ENCODE measurements at places on chromosomes 5 and 9.

DNA sequence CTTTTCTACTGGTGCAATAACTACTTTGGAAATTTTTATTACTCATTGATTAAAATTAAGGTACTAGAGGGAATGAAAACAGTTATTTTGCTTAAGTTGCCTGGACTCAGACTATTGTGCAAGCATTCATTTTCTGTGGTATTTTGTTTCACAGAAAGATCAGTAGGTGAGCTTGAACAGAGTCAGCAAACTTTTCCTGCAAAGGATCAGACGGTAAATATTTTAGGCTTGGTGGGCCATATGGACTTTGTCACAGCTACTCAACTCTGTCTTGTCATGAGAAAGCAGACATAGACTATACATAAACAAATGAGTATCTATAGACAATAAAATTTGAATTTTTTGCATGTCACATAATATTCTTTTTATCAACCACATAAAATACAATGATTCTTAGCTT, 1036.4 kb downstream of the NR2F1-AS1 start:
- no peak for DNase-seq

GRCh38 chr5:149397530-149397929, 18.4 kb upstream of the IL17B start:
- no peak for DNase-seq

DNA sequence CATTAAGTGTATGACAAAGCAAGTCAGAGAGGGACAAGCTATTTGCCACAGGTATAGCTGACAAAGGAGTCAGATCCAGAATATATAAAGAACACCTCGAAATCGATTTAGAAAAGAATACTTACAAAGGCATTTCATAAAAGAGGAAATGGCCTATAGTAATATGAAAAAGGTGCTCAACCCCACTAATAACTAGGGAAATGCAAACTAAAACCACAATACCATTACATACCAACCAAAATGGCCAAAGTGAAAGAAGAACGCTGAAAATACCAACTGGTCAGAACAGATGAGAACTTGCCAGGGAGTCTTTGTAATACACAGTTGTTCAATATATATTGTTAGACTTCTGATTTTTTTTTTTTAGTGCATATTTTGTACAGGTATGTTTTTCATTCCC, 152.9 kb downstream of the CDC42SE2 start:
- DNase-seq: no peak

- DNase-seq: no peak
Measured at GRCh38 chr9:27310582-27310981, 13.6 kb upstream of the EQTN start.

DNA sequence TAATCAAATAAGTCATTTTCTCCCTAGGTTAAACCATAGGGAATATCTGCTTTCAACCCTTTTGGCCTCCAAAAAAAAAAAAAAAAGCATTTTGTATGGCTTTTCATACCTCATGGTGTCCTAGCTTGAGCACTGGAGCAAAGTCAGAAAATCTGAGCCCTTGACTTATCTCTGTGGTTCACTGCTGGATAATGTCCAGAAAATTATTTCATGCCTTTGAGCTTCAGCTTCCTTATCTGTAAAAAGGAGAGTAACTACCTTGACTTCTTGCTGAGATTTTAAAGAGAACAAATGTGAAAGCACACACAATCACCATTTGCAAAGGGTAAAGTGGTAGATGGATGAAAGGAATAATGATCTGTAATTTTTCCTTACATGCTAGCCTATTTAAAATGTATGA, 165.9 kb downstream of the ALDH1A1 start:
- DNase-seq: no peak

- no peak for DNase-seq
Measured at GRCh38 chr5:60161340-60161934, 267.9 kb upstream of the PDE4D start.

GRCh38 chr9:92986176-92987119, 39.1 kb downstream of the FGD3 start:
- DNase-seq: no peak

- no peak for DNase-seq
Measured at GRCh38 chr9:90007516-90008440, 403.0 kb downstream of the GADD45G start.

DNA sequence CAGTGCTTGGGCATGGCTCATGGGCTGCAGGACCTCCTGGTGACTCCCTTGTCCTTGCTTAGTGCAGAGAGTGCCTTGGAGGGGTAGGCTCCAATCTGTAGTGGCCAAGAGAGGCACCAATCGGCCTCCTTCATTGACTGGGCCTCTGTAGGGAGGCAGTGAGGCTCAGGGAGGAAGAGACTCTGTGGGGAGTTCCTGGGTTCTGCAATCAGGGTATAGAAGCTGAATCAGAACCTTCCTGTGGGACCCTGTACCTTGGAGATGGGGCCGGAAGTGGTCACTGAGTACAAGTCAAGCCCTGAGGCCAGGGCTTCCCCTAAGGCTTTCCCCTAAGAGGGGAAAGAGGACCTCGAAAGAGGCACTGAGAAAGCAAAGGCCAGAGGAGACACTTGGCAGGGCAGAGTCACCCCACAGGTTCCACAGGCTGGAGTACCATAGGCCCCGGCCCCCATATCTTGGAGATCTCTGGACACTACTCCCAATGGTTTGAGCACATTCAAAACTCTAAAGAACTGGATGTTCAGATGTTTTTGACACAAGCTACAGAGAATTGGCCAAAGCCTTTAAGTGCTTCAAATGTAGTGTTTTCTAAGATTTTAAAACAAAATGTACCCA, 190.5 kb downstream of the HSPA4 start:
- no peak for DNase-seq

DNA sequence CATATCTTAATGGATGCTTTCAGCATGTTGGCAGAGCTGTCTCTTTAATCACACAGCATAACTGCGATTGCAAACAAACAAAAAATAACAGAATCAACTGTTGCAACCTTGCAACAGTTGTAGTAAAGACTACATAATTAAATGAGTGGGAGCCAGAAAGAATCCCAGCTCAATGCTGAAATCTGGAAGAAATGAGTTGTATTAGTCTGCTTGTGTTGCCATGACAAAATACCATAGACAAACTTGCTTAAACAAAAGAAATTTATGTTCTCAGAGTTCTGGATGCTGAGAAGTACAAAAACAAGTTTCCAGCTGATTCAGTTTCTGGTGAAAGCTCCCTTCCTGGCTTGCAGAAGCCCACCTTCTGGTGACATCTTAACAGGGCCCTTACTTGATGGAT, 260.9 kb upstream of the TUSC1 start:
- DNase-seq: no peak

DNA sequence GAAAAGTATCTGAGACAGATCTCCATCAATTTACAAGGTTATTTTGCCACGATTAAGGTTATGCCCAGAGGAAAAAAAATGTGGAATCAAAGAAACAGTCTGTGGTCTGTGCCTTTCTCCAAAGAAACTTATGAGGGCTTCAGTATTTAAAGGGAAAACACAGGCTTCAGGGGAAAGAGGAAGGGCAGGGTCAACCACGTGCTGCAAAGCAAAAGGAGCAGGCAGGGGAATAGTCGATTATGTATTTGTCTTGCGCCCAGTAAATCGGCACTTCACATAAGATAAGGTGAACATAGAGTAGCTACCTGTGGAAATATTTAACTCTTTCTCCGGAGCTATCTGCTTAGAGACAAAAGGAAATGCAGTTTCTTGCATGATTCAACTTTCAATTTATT, 343.7 kb downstream of the RAB3C start:
- no peak for DNase-seq

DNA sequence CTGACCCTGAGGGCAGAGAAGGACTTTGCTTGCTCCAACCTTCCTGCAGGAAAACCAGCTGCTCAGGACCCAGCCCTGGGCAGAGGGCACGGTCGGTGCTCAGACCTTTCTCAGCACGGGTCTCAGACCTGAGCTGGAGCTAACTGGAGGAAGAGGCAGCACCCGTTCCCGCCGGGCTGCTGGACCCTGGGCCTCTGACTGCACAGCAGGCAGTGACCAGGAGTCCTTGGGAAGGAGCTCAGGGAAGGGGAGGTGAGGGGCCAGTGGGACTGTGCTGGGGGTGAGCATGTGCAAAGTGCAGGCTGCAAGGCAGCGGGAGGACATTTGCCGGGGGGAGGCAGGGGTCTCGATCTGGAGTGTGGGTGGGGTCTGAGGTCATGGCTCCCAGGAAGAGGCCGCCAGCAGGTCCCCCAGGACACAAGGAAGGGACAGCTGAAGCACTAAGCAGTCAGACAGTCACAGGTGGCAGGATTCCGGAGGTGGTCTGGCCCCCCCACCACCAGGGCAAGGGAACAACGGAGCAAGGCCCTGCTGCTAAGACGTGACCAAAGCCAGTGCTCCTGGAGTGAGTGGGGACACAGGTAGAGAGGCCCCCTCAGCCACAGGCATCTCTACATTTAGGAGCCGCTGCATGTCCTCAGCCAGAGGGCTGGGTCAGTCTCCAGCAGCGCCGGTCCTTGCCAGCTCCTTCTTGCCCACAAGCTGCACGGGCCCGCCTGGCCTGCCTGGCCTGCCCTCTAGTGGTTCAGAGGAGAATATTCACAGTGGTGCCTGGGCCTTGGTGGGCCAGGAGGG, 4.8 kb upstream of the DPM2 start:
- peak; percentile 39 for DNase-seq

GRCh38 chr9:110303133-110303532, 34.5 kb downstream of the TXNDC8 start:
- no peak for DNase-seq

GRCh38 chr5:129406440-129406839, 53.7 kb upstream of the ADAMTS19 start:
- DNase-seq: no peak

- no peak for DNase-seq
Measured at GRCh38 chr9:34098307-34098706, 28.2 kb downstream of the DCAF12 start.

- no peak for DNase-seq
Measured at GRCh38 chr5:88058625-88059024, 210.0 kb downstream of the TMEM161B start.

DNA sequence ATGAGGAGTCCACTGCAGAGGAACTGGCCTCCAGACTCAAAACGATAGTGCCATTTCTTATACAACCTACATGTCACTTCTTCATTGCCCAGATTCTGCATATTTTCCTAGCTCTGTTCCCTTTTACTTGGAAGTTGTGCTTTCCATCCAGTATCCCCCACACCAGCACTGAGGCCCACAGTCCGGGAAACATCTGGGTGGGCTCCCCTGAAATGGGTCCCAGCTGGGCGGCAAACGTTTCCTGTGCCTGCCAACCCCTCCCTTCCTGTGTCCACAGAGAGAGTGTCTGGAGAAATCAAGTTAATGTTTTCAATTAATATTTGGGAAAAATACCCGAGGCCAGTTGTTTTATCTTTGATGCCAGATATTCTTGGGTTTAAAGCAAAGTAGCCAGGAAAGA, 111.8 kb downstream of the COL23A1 start:
- DNase-seq: no peak

GRCh38 chr5:151156507-151157420, 815 bp downstream of the ANXA6 start:
- no peak for DNase-seq

DNA sequence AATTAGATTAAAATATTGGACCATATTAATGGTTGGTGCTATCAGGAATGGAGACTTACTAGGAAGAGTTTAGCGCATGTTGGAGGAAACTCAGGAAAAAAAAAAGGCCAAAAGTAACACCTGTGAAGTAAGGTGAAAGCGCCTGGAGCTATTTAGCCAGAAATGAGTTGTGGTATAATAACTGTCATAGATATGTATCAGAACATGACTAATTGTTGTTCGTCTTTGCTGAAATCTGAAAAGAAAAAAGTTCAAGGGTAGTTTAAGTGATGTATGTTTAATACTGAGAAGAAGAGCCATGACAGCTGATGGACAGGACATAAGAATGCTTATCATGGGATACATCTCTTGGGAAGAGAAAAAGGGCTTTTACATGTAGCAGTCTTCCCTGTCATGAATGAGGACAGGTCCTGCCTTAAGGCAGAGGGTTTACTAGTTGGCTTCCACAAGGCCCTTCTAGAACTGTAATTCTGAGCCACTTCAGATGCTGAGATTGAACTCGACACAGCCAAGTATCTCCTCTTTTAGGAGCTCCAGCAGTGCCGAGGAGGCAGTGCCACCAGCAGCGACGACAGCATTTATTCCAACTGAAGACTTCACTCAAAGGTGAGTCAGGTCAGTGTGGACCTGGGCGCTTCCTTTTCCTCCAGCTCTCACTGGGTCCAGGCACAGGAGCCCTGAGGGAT, 940 bp upstream of the CAMK4 start:
- no peak for DNase-seq

DNA sequence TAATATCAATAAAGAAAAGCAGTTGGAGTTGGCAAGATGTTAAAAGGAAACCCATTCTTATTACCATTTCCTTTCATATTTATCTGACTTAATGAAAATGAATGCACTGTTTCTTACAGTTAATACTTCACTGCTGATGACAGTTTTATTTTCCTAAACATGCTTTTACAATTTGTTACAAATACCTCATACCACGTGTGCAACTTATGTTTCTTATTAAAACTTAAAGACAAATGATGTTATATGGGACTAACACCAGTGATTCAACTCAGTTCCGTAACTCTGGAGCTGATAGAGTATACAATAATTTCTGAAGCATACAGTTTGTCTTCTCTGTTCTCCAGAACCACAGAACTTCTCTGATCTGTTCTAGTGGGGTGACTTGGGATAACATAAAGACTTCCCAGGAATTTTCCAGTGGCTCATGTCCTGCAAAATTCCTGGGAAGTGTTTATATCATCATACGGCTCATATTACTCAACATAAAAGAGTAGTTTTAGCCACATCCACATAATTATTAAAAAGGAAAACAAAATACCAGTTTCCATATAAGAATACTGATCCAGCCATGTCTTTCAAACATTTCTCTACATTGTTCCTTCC, 1259.0 kb upstream of the C9orf72 start:
- DNase-seq: no peak

GRCh38 chr9:84857211-84857610, 187.7 kb downstream of the NTRK2 start:
- DNase-seq: no peak

GRCh38 chr5:137032929-137033328, 466.2 kb downstream of the SPOCK1 start:
- no peak for DNase-seq

GRCh38 chr9:111891910-111892499, 4.6 kb upstream of the UGCG start:
- DNase-seq: no peak

- DNase-seq: no peak
Measured at GRCh38 chr5:32534041-32534440, 51.3 kb upstream of the SUB1 start.

- DNase-seq: no peak
Measured at GRCh38 chr5:155871623-155872022, 455.3 kb upstream of the SGCD start.

GRCh38 chr9:27383524-27383923, 86.6 kb upstream of the EQTN start:
- DNase-seq: no peak

DNA sequence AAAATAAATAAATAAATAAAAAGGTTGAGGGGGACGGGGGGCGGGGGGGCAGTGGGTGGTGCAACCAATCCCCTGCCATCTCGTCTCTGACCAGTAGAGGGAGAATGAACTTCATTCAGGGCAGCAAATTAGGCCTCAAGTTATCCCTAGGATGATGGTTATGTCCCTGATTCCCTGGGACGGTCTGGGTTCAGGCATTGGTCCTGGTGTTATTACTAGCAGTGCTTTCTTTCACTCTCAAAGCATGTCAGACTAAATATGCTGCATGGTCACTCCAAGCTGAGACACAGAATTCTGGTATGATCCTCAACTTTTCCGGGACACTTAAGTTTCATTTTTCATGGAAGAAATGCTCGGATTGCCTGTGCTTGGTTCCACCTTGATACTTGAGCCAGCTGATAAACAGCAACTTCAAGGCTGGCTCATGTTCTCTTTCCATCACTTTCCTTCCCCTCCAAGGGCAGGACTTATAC, 59.4 kb downstream of the DAP start:
- no peak for DNase-seq
